CD14-positive monocyte (primary cell): ENCODE measurements at places on chromosomes 6 and 20.
A peak's percentile ranks its signal among the peaks of the same experiment; 100 is the strongest.

GRCh38 chr6:26420688-26421171 lies 18.7 kb downstream of the BTN3A1 start:
- DNase-seq = peak; percentile 25

DNA sequence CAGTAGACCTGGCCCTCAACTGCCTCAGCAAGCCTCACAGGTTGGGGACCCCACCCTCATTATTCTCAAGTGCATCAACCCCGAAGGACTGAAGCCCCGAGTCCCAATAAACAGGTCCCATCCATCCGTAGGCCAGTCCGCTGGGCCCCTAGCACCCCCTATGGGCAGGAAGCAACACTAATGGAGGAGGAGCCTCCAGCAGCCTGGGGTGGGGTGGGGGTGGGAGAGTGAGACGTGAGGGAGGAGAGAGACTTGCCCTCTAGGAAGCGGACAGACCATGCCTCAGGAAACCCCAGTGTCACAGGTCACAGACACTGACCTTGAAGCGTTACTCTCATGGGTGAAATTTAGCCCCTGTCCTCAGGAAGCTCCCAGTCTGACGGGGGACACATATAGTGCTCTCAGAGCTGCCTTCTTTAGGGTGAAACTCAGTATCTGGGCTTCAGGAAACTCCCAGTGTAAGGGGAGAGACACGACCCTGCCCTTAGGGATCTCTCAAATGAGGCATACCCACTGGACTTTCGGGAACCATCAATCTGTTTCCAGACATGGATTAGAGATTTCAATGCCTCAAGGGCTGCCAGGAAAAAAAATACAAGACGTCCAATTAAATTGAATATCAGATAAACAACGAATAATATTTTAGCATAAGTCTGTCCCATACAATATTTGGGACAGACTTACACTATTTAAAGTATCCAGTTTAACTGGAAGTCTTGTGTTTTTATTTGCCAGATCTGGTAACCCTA lies 125.8 kb downstream of the MRPL14 start:
- peak; percentile 54 for DNase-seq

- DNase-seq = no peak
Measured at GRCh38 chr6:15106958-15107643, 138.8 kb upstream of the JARID2 start.

DNA sequence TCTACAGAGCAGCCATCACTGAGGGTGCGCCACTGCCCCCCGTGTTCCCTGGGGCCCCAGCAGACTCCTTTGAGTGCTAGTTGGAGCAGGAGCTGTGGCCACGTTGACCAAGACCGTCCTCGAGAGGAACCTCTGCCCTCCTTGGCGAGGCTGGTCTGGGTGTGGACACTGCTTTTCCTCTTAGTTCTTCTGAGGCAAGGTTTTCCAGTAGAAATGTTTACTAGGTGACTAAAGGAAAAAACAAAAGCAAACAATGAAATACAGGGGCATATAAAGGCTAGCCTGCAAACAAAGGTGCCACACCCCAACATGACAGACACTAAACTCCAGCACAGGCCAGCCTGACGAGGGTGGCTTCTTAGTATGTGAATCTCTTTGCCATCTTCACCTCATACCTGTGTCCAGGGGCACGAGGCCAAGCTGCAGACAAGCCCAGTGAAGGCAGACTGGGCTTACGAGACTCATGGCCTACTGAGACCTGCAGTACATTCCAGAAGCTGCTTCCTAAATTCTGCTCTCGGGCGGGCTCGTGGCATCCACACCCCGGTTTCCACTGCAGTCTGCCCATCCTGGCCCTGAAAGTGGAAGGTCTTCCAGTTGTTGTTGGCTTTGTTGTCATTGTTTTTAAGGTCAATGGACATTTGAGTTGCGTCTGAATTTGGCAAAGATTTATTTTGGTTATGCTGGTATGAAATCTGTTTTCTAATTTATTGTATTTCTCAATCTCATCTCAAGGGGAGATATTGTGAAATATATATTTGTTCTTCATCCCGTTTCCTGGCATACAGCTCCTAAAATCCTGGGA lies 39.2 kb downstream of the FAM50B start:
- DNase-seq = no peak

DNA sequence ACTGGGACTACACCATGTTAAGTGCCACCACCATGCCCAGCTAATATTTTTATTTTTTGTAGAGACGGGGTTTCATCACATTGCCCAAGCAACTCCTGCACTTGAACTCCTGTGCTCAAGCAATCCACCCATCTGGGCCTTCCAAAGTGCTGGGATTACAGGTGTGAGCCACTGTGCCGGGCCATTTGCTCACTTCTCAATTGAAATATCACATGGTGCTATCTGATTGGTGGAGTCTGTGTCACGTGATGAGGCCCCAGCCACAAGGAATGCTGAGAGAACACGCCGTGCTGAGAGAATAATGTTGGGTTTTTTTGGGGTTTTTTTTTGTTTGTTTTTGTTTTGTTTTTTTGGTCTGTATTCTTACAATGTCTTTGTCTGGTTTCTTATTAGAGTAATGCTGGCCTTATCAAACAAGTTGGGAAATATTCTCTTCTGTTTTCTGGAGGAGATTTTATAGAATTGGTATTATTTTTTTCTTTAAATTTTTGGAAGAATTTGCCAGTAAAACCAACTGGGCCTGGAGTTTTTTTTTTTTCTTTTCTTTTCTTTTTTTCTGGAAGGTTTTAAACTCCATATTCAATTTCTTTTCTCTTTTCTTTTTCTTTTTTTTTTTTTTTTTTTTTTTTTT lies 183.2 kb upstream of the KCNG1 start:
- no peak for DNase-seq

- no peak for DNase-seq
Measured at GRCh38 chr6:18160911-18161310, 5.7 kb downstream of the KDM1B start.

- no peak for DNase-seq
Measured at GRCh38 chr6:155959898-155960495, 504.4 kb upstream of the NOX3 start.

GRCh38 chr20:49677777-49678758 lies 35.6 kb downstream of the B4GALT5 start:
- no peak for DNase-seq

DNA sequence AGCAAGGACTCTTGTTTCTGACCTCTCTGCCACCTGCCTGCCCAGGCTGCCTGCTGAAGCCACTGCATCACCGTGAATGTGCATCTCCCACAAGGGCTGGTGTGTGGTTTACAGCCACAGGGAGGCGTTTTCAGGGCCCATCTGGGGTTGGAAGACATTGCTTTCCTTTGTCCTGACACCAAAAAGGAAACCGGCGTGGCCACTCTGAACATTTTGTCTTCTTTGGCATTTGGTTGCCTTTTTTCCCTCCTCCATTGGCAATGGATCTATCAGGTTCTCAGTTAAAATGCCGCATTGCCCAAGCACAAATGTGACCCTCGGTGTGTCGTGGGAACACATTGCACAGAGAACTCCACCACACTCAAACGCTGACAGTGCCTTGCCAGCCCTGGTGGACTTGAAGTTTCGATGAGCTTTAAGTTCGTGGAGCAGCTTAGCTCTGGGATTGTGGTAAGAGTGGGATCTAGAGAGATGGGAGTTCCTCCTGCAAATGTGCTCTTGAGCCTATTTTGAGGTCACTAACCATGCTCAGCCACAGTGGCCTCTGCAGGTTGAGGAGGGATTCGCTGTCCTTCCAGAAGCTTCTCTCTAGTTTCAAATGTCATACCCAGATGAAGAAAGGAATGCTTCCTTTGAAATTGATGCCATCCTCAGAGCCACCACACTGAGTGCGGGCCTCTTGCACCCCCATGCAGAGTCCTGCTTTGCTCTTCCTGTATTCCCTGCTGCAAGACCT lies 14.8 kb upstream of the PCK1 start:
- no peak for DNase-seq
